ENCODE measurements at places on chromosomes 4 and X. TPM values are rescaled to one million over a fixed set of nuclear protein-coding genes. Genes with fewer than 3 reads are reported as not detected.

ADAM29 gene
- not detected for total RNA-seq

ZFP42 gene
- total RNA-seq, result under 0.01 TPM

SULT1B1 gene
- total RNA-seq, result 0.53 TPM

P2RY4 gene
- 0.09 TPM for total RNA-seq

HEPH gene
- total RNA-seq, result 6.3 TPM

ENPEP gene
- 15.3 TPM for total RNA-seq

NSG1 gene
- total RNA-seq, result 0.75 TPM

RBM46 gene
- total RNA-seq, result 0.09 TPM

MAGEA8 gene
- total RNA-seq, result not detected

EVC2 gene
- total RNA-seq, result 6.3 TPM

SYTL5 gene
- total RNA-seq, result 0.13 TPM

NOX1 gene
- total RNA-seq, result not detected

TMEM47 gene
- total RNA-seq, result 63.6 TPM

CPZ gene
- 18.4 TPM for total RNA-seq

NAT8L gene
- 0.62 TPM for total RNA-seq

CXCR3 gene
- total RNA-seq, result not detected

SMIM10L2A gene
- 1.6 TPM for total RNA-seq

SSX3 gene
- total RNA-seq, result not detected

ENOPH1 gene
- total RNA-seq, result 27.2 TPM

MMRN1 gene
- total RNA-seq, result 6.8 TPM

FAM236A gene
- not detected for total RNA-seq

TRAPPC2 gene
- total RNA-seq, result 20.9 TPM

DUSP21 gene
- total RNA-seq, result not detected

ALB gene
- total RNA-seq, result 17.7 TPM

NXF2 gene
- total RNA-seq, result not detected

SYTL4 gene
- total RNA-seq, result 3.0 TPM

NUDT10 gene
- total RNA-seq, result 1.3 TPM

SPANXB1 gene
- not detected for total RNA-seq

BEX2 gene
- total RNA-seq, result 35.5 TPM

SATL1 gene
- total RNA-seq, result 0.31 TPM

PRR32 gene
- 95.8 TPM for total RNA-seq

GAGE1 gene
- total RNA-seq, result not detected

RTL5 gene
- 3.6 TPM for total RNA-seq

TRIML2 gene
- not detected for total RNA-seq

PLXNA3 gene
- total RNA-seq, result 7.4 TPM

PDGFRA gene
- total RNA-seq, result 100 TPM

EGFL6 gene
- 86.4 TPM for total RNA-seq

IL9R gene
- total RNA-seq, result not detected

CSAG3 gene
- not detected for total RNA-seq

PRDX4 gene
- 156 TPM for total RNA-seq

PHKA2 gene
- 15.1 TPM for total RNA-seq

FGFRL1 gene
- 97.6 TPM for total RNA-seq

GLRA2 gene
- total RNA-seq, result 0.09 TPM

SLC25A6 gene
- total RNA-seq, result 137 TPM

ITGB1BP2 gene
- total RNA-seq, result 140 TPM

EDA gene
- total RNA-seq, result 12.3 TPM

SOD3 gene
- total RNA-seq, result 9.1 TPM

PPP2R2C gene
- 0.09 TPM for total RNA-seq

Data from muscle of leg (tissue), 16 donors.